ENCODE measurements at places on chromosomes 1 and 21. TPM values are rescaled to one million over a fixed set of nuclear protein-coding genes. Genes with fewer than 3 reads are reported as not detected.
A peak's percentile ranks its signal among the peaks of the same experiment; 100 is the strongest.

Gene IGSF5
- not detected for total RNA-seq

GRCh38 chr1:201593200-201593921 is 54.4 kb downstream of the NAV1 start:
- DNase-seq, result no peak

Gene ADGRL4
- total RNA-seq, result not detected

Gene PLA2G2D
- total RNA-seq, result not detected

Gene C1orf167
- not detected for total RNA-seq

GRCh38 chr1:236156512-236157208 is 14.3 kb downstream of the GPR137B start:
- DNase-seq, result peak; percentile 44

Gene PLA2G5
- not detected for total RNA-seq

DNA sequence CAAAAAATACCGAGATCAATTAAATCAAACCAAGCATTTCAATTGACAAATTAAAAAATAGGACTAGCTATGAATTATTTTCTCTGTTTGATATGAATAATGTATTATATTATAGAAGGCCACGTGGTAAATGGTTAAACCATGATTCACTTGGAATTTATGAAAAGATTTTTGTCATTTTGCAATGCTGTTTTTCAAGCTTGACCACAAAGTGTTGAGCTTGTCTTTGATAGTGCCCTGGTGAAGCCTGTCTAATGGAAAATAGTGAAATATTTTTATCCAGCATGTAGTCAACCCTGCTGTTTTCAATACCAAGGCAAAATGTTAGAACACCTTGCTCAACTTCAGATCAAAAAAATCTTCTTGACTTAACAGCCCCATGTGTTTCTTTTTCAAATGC is 288.0 kb upstream of the PRMT6 start:
- DNase-seq, result no peak

DNA sequence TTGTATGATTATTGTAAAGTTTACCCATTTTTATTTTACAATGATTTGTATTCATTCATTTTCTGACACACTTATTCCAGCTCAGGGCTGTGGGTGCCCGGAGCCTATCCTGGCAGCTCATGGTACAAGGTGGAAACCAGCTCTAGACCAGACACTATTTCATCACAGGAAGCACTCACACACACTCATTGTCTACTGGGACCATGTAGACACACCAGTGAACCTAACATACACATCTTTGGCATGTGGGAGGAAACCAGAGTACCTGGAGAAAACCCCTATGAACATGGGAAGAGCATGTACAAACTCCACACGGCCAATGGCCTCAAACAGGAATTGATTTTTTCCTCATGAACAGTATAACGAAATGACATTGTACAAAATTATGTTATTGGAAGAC is 2.4 kb downstream of the DTL start:
- no peak for DNase-seq

- DNase-seq, result no peak
Observed at GRCh38 chr1:35932941-35933340, 2.0 kb downstream of the AGO3 start.

- no peak for DNase-seq
Observed at GRCh38 chr21:45040739-45041138, 33.6 kb upstream of the ADARB1 start.
